ENCODE measurements at places on chromosomes 3 and 15.

DNA sequence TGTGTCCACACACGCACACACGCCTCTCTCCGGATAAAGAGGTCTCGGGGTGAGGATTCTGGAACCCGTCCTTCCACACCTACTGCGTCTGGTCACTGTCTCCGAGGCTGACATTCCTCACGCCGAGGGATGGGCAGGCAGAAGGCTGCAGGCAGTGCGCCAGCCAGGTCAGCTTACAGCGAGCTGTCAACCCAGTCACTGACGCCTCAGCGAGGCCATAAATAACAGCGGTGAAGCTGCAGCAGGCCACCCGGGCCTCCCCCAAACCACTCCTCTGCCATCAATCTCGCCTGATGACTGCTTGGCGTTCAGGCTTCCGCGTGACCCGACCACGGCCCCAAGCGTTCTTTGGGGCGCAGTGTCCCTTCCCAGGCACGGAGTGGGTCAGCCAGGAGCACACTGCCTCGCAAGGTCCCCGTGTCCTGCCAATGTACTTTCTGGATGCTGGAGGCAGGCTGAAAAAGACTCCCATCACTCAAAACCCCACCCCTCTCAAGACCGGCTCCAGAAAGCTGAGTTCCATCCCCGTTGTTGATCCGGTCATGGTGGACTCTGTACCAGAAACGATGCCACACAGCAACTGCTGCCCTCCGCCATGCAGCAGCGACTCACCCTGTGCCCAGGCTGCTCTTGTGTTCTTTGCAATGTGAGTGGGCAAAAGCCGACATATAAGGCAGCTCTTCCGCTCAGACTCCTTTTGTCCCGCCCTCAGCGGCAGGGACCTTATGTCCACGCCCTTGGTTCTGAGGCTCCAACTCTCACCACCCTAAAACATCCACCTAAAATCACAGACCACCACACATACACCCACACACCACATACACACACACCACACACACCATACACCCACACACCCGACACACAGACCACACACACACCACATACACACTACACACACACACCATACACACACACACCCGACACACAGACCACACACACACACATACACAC, 27.1 kb downstream of the CPN2 start:
- no peaks in the 10 kb centered on the region for H3K36me3 ChIP-seq
- H3K27me3 ChIP-seq: no peaks in the 10 kb centered on the region
- H3K4me3 ChIP-seq: peak overlapping the region; percentile 52
- DNase-seq: peak; percentile 42
- H3K4me1 ChIP-seq: no peaks in the 10 kb centered on the region

DNA sequence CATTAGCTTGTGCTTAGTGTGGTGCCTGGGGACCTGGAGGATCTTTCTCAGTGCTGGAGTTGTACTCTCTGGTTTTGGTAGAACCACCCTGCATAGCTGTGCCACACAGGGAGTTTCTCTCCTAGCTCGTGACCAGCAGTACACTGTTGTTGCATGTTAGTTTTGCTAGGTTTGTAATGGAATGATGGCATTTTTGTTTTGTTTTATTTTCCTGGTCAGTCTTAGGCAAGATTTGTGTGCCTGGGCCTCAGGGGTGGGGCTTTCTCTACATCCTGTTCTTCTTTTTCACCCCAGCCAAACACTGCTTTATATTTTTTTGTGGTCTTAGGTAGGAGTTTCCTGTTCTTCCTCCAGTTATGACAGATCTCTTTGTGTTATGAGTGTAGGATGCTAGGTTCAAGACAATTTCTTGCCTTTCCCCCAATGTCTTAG, 534.5 kb upstream of the KCNMB2 start:
- peaks cover 12% of the 10 kb centered on the region for H3K4me1 ChIP-seq
- peak overlapping the region; percentile 0 for H3K4me3 ChIP-seq
- H3K36me3 ChIP-seq: no peaks in the 10 kb centered on the region
- peak overlapping the region; percentile 55 for H3K27ac ChIP-seq

DNA sequence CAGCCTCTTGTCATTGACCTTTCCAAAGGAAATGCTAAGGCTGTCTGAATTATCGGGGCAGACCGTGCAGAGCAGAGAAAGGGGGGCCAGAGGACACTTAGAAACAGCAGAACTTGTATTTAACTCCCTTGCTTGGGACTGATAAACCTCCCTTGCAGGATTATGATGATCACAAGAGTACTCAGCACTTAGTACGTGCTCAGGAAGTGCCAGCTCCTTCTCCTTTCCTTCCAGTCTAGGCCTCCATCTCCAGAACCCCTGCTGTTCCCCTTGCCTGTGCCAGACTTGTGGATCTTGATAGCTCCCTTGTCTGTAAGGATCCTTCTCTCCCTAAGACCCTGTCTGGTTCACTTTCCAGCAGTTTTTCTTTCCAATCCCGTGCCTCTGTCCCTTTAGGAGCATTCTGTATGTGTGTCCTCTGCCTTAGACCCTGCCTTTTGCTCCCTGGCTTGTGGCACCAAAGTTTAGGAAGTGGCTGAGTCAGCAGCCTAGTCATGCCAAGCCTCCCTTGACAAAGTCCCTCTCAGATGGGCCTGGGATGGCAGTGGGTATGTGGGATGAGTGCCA, 747 bp downstream of the SORD start:
- DNase-seq: no peak
- peak overlapping the region; percentile 42 for H3K27ac ChIP-seq

DNA sequence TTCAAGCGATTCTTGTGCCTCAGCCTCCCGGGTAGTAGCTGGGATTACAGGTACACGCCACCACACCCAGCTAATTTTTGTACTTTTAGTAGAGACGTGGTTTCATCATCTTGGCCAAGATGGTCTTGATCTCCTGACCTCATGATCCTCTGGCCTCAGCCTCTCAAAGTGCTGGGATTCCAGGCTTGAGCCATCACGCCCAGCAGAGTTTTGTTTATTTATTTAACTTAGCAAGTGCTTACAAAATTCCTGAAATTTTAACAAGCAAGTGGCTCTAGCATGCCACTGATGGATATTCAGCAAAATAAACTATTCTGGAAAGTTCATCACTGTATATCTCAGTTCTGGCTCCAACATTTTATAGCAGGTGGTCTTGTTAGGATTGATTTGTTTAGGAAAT, 585.9 kb downstream of the OTOL1 start:
- H3K36me3 ChIP-seq: no peaks in the 10 kb centered on the region
- no peak overlapping the region for H3K27ac ChIP-seq
- no peak overlapping the region for H3K4me3 ChIP-seq
- no peaks in the 10 kb centered on the region for H3K27me3 ChIP-seq

GRCh38 chr3:31959951-31960792, 20.9 kb downstream of the OSBPL10 start:
- no peaks in the 10 kb centered on the region for H3K27me3 ChIP-seq
- no peak overlapping the region for H3K27ac ChIP-seq
- H3K36me3 ChIP-seq: no peaks in the 10 kb centered on the region
- no peak for DNase-seq
- H3K4me1 ChIP-seq: peaks cover 3% of the 10 kb centered on the region

DNA sequence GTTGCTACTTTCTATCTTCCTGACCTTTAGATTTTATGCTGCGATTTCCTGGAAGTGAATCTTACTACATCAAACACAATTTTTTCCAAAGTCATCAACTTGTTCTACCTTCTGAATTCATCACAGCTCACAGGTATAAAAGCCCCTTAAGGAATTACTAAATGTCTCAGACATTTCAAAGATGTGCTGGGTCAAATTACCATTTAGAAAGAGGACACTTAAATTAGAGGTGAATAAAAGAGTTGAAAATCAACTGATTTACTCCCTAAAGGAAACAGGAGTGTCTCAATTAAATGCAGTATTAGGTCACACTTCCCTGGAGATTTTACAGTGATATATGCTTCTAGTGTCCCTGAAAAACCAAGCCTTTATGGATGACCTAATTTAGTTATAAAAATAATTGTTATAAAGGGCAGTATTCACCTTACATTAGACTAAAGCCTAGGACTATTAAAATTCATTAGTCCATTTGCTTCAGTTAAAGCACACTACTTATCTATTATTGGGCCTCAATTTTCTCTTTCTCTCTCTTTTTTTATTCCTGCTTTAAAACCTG, 128.8 kb downstream of the GMNC start:
- H3K27me3 ChIP-seq: no peaks in the 10 kb centered on the region
- no peak overlapping the region for H3K27ac ChIP-seq
- DNase-seq: no peak
